ENCODE measurements at places on chromosomes 2 and 18.

DNA sequence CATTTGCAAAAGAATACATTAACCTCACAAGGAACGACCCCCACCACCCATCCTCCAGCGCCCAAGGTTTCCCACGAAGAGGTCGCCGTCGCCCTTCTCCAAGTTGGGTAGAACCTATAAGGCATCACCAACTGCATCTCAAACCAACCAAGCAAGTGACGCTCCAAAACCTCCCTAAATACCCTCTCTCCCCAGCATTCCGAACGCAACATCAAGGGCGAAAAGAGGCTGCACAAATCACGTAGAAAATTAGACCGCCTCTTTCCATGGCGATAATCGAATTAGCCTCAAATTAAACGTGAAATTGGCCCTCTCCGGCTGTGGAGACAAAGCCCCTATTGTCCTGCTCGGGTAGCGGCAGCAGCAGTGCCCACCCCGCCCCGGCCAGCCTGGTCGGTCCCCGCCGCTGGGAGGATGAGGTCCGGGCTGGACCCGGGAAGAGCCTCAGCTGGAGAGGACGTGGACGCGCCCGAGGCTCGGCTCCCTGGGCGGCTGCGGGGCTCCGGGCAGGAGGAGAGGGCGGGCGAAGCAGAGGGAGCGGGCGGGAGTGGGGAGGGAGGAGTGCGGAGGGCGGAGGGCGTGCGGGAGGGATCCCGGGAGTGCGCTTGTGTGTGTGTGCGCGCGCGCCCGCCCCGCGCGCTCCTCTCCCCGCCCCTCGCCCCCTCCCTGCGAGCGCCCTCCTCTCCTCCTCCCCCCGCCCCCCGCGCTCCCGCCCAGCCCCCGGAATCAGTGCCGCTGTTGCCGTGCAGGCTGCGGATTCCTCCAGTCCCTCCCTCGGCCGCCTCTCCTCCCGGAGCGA is at the start of gene SPTBN1:
Gene SPTBN1, plus strand, starts transcription at position 765 of the 799 bp plus-strand sequence. CDS start 70,092 bp downstream, outside the sequence.
- DNase-seq = peak; percentile 73

- no peak for DNase-seq
These were observed 82.8 kb downstream of the SMAD2 start for GRCh38 chr18:47847635-47848034.

- DNase-seq = no peak
These were observed 194.9 kb upstream of the SPOPL start for GRCh38 chr2:138306626-138307025.

DNA sequence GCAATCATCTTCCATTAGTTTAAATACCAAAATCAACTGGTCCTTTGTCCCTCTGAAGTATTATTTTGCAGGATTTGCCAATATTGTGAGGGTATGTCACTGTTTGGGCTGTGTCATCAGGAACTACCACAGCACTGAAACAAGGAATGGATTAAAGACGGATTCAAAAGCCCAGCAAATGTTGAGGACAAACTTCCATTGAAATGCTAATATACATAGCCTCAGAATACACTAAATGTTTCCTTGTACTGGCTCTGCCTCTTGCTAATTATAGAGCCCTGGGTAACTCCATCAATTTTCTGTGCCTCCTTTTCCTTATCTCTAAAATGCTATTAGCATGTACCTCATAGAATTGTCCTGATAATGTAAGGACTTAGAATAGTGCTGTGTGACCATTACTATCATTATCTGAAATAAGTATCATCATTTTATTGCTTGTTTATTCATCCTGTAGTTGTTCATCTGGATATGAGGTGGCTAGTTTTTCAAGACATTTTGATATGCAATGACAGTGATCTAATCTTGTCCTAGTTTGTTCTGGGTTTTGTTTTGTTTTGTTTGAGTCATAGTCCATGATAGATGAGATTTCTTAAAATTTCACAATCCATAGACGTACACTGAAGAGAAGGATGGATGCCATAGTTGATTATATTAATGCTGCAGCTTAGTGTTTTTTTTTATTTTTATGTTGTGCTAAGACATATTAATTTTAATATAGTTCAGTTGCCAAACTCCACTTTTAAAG is 333.4 kb upstream of the KCNH7 start:
- DNase-seq = no peak

All from MM.1S (cell line).